ENCODE measurements at places on chromosomes 6 and 20.

GRCh38 chr6:134447423-134447822 is 129.5 kb upstream of the SGK1 start:
- DNase-seq: no peak

- DNase-seq: no peak
These were observed 318.9 kb downstream of the SYNE1 start for GRCh38 chr6:152318278-152318677.

- DNase-seq: no peak
These were observed 299.3 kb downstream of the NRN1 start for GRCh38 chr6:5707281-5708045.

DNA sequence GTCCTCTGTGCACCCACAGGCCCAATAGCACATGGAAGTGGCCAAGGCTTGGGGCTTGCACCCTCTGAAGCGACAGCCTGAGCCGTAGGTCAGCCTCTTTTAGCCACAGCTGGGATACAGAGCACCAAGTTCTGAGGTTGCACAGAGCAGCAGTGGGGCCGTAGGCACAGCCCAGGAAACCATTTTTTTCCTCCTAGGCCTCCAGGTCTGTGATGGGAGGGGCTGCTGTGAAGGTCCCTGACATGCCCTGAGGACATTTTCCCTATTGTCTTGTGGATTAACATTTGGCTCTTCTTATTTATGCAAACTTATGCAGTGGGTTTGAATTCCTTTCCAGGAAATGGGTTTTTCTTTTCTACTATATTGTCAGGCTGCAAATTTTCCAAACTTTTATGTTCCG is 878.7 kb upstream of the MAN1A1 start:
- no peak for DNase-seq

- no peak for DNase-seq
These were observed 143.6 kb upstream of the STXBP5 start for GRCh38 chr6:147060636-147061035.

DNA sequence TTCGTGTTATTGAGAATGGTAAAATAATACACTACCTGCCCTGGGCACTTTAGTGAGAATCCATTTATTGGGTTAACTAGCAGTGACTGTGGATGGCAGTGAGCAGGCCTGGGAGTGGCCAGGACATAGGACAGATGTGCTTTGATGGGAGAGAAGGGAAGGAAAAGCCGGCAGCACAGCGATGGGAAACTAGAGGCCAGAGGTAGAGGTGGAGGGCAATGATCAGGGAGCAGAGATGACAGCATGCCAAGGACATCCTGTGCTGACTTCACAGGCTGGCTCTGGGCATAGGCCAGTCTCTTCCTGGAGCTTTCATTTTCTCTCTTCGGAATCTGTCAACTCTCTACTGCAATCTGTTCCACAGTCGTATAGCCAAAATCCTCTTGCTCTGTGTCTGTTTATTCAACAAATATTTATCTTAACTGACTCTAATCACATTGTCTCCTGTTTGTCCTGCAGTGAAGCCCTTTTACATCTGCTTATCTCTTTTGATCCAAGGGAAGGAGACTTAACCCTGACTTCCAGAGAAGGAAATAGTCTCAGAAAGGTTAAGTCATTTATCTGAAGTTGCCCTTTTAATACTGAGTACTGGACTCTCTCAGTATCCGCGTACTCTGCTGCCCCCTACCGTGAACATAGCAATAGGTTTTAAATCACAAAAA is 18.4 kb upstream of the MMP24 start:
- no peak for DNase-seq

DNA sequence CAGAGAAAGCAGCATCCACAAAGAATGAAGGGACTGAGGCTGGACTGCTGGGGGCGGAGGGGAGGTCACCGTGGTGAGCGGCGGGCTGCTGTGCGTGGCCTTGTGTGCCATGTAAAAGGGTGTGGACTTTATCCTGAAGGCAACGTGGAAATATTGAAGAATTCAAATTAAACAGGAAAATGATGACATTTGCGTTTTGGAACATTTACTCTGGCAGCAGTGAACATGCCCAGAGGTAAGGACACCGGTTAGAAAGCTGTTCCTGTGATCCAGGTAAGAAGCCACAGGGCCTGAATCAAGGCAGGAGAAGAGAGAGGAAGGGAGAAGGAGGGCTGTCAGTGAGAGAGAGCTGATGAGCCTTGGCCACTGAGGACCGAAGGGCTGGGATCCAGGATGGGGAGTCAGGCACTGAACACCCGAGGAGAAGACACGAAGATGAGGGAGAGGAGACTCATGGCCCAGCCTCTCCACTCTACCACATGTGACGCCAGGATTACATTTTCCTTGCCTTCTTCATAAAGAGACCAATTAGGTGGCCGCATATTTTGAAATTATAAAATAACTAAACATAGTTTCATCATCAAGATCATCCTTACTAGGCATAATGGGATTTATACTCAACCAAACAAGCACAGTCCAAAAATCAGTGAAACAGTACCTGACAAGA is 58.4 kb downstream of the TRAM2 start:
- no peak for DNase-seq

DNA sequence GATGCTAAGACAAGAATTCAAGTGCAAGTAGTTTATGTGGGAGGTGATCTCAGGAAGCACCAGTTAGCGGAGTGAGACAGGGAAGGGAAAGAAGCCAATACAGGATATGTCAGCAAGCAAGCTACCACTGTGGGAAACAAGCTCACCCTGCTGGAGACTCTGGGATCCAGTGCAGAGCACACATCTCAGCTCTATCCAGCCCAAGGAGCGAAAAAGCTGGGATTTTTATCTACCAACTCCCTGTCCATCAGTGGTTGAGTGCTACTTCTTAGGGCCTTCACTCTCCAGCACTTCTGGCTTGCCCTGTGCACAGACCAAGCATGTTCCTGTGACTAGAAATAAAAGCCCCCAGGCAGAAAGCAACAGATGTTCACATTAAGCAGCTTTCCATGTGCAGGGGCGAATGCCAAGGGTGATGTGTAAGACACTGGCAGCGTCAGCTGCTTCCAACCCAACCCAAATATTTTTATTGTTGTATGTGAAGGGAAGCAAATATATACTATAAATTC is 10.8 kb upstream of the RNF24 start:
- no peak for DNase-seq

- no peak for DNase-seq
These were observed 43.3 kb downstream of the PPARD start for GRCh38 chr6:35385457-35386202.

DNA sequence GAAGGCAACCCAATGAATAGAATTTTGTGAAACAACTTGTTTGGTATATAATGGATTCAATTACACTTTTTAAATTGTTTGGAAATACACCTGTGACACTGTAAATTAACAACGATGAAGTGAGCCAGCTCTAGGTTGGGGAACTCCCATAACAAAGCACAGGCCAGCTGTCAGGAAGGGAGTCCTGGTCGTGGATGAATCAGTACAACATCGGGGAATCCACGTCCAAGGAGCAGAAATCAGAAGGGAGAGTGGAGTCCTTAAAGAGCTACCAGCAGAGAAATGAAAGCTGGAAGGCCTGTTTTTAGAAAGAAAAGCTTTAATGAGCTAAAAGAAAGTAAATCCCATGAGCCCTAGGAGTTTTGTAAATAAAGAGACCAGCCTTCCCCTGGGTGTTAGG is 223.1 kb upstream of the SLC35B3 start:
- DNase-seq: no peak

- DNase-seq: peak; percentile 79
These were observed 2.1 kb upstream of the ERGIC3 start for GRCh38 chr20:35539756-35540212.

- no peak for DNase-seq
These were observed 80.2 kb downstream of the SYNJ2 start for GRCh38 chr6:158061709-158062461.

GRCh38 chr20:48197066-48197465 is 411.8 kb upstream of the SULF2 start:
- DNase-seq: no peak

- no peak for DNase-seq
These were observed 113.0 kb downstream of the DST start for GRCh38 chr6:56529594-56530191.

DNA sequence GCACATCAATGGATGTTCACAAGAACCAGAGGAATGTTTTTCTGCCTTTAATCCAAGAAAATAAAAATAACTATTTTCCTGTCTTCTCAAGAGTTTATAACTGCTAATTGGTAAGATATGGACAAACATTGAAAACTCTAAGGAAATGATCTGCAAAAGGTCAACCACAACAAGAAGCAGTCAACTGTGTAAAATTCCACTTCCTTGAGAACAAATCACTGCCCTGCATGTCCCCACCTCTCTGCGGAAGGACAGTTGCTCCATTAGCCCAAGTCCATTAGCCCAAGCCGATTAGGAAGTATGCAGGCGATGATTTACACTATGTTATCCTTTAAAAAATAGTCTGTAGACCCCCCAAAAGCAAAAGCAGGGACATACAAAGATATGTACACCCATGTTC is 27.6 kb downstream of the SLC22A23 start:
- no peak for DNase-seq

DNA sequence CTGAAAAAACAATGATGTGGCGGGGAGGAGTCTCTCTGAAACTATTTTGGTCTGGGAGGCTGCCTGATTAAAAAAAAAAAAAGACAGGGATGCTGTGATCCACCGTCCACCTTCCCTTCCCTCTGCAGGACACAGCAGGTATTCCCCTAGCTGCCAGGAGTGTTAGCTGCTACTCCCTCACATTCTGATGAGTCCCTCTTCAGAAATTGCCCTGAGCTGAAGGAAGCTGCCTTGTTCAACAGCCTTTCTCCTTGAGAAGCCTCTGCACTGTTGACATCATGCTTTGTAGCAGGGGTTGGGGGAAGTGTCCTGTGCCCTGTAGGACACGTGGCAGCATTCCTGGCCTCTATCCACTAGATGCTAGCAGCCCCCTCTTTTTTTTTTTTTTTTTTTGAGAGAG is 71.7 kb upstream of the ZMYND8 start:
- no peak for DNase-seq

GRCh38 chr6:2396846-2397630 is 151.6 kb upstream of the GMDS start:
- DNase-seq: no peak

DNA sequence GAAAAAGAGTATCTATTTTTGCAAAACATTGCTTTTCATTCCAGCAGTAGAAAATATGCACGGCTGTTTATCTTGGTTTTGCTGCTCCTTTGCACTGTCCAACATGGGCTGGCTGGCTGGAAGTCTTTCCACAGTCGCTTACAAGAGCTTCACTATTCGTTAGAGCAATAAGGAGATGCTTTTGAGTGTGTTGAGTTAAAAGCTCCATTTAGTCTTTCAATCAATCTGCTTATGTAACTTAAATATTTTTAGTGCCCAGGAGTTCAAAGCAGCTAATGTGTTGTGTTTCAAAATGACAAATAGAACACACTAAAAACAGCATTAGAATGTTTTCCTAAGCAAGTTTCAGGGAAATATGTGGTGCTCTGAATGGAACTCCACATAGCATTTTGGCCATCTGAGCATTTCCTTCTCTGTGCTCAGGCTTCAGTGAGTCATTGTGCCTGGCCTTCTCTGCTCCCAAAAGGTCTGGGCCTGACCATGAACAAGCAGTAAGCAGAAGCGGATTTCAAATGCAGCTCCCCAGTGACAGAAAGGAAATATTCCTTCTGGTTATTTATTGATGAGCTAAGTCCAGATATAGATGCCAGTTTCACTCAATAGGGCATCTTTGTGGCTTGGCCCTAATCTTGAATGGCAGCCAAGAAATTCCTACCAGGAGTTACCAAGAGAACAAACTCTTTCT is 580.3 kb downstream of the TENT5A start:
- DNase-seq: no peak

- DNase-seq: no peak
These were observed 115.5 kb upstream of the MARCKS start for GRCh38 chr6:113741651-113742050.

- no peak for DNase-seq
These were observed 33.2 kb upstream of the SLC22A23 start for GRCh38 chr6:3489961-3490624.

- no peak for DNase-seq
These were observed 241.2 kb downstream of the OGFRL1 start for GRCh38 chr6:71529769-71530168.

GRCh38 chr20:4546786-4547185 is 174.9 kb upstream of the PRND start:
- DNase-seq: no peak

- DNase-seq: no peak
These were observed 67.5 kb downstream of the INSM1 start for GRCh38 chr20:20435453-20435852.

- DNase-seq: no peak
These were observed 220.1 kb upstream of the GGTLC1 start for GRCh38 chr20:24208652-24209051.

Data from NCI-H187 treated with DMSO at 0.1 percent for 48 hours (cell line).